ENCODE measurements at places on chromosomes 2 and 18.

DNA sequence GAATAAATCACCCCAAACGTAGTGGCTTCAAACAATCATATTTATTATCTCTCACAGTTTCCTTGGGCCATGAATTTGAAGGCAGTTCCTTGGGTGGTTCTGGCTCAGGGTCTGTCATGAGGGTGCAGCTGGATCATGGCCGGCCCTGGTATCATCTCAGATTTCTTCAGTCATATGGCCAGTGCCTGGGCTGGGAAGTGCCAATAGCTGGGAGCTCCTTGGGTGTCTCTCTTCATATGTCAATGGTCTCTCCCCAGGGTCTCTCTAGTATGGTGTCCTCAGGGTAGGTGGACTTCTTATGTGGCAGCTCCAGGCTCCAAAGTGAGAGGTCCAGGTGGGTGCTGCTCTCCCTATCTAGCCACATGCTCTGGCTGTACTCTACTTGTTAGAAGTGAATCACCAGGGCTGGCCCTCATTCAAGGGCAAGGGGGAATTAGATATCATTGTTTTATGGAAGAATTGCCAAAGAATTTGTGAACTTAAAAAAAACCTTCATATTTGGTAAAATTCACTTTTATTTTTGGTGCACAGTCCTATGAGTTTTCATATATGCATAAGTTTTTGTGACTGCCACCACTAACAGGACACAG is 15.4 kb downstream of the FHOD3 start:
- DNase-seq = no peak

GRCh38 chr18:22167471-22168241 is 1.7 kb upstream of the GATA6 start:
- no peak for DNase-seq

DNA sequence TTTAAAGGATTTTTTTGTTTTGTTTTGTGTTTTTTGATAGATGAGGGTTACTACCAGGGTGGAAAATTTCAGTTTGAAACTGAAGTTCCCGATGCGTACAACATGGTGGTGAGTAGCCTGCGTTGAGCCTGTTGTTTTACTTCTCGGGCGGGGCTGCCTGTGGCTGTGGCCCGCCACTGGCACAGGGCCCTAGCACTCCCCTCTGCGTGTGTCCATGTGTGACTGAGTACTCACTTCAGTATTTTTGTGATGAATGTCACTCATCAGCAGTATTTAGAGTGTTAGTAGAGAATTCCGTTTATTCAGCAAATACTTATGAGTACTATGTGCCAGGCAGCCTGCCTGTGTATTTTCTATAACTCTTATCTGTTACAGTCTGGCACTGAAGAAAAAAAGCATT is 44.3 kb upstream of the SCLY start:
- DNase-seq = no peak

DNA sequence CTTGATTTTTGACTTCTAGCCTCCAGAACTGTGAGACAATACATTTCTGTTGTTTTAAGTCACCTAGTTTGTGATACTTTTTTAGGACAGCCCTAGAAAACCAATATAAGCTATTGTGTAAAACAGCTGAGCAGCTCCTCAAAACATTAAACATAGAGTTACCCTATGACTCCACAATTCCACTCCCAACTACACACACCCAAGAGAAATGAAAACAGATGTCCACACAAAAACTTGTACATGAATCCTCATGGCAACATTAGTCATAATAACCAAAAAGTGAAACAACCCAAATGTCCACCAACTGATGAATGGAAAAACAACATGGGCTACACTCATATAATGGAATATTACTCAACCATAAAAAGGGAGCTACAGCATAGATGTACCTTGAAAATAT is 32.6 kb downstream of the TNS1 start:
- no peak for DNase-seq

- DNase-seq = no peak
Measured at GRCh38 chr2:12705230-12705629, 11.5 kb upstream of the TRIB2 start.

DNA sequence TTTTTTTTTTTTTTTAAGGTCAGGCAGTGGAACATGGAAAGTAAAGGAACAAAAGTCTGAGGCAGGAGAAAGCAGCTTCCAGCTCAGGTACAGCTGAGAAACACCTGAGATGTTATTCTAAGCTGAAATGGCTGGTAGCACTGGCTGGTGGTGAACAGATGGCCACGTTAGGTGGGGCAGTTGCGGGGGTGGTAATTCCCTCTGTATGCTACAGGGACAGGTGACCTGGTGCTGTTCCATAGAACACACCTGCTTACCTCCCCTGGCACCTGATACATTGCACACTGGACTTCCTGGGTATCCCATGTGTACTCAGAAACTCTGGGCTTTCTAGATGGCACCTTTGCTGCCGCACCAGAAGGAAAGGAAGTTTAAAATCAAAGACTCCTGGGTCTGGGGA is 333.3 kb downstream of the SLC8A1 start:
- DNase-seq = no peak

DNA sequence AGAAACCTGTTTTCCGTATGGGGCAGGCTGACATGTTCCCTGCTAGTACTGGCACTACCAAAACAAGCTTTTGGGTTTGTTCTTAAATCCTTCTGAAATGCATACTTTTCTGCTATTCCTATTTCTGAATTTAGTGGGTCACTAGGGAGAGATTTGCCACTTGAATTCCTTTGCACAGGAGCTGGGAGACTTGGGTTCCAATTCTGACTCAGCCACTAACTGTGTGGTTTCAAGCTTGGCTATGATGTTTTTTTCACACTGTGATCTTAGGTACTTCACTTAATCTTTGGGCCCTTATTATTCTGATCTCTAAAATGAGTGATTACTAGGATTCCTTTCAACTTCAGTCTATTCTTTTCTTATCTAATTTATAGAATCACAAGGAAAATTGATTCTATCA is 105.5 kb downstream of the BCL11A start:
- no peak for DNase-seq

GRCh38 chr18:8952769-8953760 is 149.4 kb upstream of the NDUFV2 start:
- DNase-seq = no peak

- no peak for DNase-seq
Measured at GRCh38 chr18:79366177-79367094, 29.3 kb upstream of the NFATC1 start.

DNA sequence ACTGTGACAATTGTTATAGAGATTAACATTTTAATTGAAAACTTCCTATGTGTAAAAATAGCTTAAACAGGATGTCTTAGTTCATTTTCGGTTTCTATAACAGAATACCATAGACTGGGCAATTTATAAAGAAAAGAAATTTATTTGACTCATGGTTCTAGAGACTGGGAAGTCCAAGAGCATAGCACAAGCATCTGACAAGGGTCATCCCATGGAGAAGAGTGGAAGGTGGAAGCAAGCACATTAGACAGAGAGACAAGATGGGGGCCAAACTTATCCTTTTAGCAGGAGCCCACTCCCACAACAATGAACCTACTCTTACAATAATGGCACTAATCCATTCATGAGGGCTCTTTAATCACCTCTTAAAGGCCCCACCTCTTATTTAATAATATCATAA is 100.3 kb downstream of the FAM161A start:
- DNase-seq = no peak

GRCh38 chr18:26546875-26547645 is 1.3 kb downstream of the KCTD1 start:
- DNase-seq = no peak

DNA sequence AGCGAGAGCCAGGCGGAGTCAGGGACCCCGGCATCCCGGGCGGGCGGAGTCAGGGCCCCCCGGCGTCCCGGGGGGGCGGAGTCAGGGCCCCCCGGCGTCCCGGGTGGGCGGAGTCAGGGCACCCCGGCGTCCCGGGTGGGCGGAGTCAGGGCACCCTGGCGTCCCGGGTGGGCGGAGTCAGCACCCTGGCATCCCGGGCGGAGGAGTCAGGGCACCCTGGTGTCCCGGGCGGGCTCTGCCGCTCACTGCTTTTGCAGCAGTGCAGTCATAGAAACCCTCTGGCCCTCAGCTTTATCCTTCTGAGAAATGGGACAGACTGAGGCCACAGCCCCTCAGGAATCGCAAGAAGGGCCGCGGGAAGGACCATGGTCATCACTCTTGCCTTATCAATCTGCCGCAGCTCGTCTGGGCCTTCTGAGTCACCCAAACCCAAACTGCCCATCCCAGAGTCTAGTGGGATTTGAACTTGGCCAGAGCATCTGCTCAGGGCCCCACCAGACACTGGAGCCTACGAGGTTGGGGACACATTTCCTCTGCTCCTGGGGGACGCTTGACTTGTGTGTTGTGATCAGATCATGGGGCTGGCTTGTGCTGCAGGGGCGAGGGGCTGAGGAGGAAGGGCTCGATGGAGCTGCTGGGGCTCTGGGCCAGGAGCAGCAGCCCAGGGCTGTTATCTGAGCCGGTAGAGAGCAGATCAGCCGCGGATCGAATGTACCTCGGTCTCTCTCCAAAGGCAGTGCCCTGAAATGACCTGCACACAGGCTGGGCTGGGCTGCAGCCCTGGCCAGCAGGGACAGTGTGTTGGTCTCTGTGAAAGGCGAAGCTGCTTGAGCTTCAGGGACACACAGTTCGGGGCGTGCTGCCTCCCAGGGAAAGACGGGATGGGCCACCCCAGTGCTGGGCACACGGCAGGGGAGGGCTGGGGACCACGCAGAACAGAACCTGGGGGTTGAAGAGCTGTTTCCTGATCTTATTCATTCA is 290.1 kb upstream of the HDAC4 start:
- no peak for DNase-seq

GRCh38 chr2:41657226-41657625 is 390.6 kb upstream of the PKDCC start:
- DNase-seq = no peak

- no peak for DNase-seq
Measured at GRCh38 chr2:201171259-201171814, 11.6 kb upstream of the CASP10 start.

- no peak for DNase-seq
Measured at GRCh38 chr18:45248240-45248903, 366.9 kb upstream of the SLC14A2 start.

- DNase-seq = no peak
Measured at GRCh38 chr18:21387886-21388285, 145.9 kb downstream of the GREB1L start.

GRCh38 chr2:204331988-204332387 is 213.3 kb upstream of the PARD3B start:
- no peak for DNase-seq

DNA sequence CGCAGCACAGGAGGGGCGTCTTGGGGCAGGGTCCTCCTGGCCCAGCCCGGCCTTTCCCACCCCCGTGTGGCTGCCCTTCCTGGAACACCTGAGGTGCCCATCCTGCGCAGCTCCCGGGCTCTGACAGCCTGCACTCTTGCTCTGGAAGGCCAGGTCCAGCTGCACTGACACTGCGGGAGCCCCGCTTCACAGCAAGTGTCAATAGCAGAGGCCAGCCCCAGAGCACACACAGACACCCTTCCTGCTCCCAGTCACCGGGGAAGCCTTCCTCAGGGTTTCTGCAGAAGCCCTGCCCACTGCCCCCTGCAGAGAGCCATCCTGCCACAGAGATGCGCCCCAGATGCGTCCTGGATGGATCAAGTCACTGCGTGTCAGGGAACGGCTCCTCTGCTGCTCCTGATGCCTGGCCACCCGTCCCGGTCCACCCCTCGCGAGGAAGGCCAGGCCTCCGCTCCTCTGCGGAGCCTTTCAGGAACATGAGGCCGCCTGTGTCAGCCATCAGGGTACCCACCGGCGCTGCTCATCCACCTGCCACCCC is 519.2 kb upstream of the MYT1L start:
- no peak for DNase-seq

DNA sequence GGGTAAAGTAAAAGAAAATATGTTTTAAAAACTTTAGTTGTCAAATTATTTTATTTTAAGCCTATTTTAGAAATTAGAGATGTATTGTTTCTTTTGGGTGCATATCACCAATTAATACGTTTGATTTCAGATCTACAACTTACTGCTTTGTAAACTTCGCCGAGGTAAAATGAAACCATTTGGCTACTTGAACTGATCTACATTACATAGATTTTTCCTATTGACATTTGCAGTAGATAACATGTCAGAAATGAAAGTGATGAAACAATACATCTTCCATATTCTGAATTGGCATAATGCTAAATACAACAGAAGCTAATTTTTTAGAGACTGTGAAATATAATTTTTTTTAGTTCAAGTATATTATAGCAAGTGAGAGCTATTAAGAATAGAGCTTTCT is 39.5 kb downstream of the GLS start:
- no peak for DNase-seq

GRCh38 chr2:188416367-188416766 is 124.7 kb downstream of the GULP1 start:
- DNase-seq = peak; percentile 45

GRCh38 chr2:240205348-240205747 is 64.9 kb upstream of the OTOS start:
- peak; percentile 80 for DNase-seq

DNA sequence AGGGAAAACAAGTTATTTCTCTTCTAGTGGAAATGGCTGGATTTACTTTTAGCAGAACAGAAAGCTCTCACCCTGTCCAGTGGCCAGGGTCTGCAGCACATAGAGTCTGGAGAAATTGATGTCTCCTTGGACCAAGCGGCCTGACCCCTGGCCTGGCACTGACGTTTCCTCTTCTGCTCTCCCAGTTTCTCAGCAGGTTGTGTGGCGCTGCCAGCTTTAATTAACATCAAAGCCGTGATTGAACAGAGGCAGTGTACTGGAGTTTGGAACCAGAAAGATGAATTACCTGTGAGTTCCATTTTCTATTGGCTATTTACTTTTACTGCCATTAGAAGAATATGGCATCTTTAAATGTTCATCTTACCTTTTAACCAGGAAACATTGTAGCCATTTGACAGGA is 20.9 kb downstream of the CD8A start:
- no peak for DNase-seq

DNA sequence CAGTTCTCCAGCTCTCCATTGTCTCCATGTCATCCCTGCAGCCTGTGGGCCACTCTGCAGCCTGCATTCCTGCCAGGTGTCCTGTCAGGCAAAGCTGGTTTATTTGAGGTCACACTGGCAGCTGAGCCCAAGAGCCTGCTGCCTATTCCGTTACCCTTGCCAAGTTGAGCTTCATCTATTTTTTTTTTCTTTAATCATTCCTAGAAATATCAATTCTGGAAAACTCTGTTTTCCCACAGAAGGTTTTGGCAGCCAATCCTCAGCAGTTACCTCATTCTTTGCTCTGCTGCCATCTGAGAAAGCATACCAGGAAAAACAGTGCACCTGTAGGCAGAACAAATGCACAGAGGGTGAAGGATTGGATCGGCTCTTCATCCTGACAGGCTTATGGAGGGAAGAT is 411.0 kb upstream of the ACVR2A start:
- no peak for DNase-seq

DNA sequence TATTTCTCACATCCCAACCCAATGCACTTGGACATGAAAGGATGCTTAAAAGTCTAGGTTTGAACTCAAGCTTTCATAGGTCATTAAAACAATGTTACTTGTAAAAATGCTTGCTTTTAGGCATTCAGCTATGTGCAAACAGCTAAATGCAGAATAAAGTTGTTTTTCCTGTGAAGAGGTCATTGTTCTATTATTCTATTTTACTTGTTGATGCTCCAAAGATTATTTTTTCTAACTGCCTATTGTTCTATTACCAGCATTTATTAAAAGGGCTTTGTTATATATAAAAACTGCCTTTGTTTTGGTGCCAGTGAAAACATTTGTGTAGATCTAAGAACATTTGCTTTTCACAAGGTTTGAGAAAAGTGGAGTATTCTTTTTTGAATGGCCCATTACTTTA is 49.4 kb downstream of the TMEM178A start:
- DNase-seq = no peak
